ENCODE measurements at places on chromosomes 4 and X. TPM values are rescaled to one million over a fixed set of nuclear protein-coding genes. Genes with fewer than 3 reads are reported as not detected.

GRCh38 chr4:76993787-76994641 is 44.5 kb downstream of the SEPTIN11 start:
- no peak for DNase-seq

- DNase-seq, result peak; percentile 96
Measured at GRCh38 chr4:15702941-15703403, at the start of gene BST1. BST1 (plus strand) TSS chr4:15703065; CDS start chr4:15703145, 80 bp downstream.

DNA sequence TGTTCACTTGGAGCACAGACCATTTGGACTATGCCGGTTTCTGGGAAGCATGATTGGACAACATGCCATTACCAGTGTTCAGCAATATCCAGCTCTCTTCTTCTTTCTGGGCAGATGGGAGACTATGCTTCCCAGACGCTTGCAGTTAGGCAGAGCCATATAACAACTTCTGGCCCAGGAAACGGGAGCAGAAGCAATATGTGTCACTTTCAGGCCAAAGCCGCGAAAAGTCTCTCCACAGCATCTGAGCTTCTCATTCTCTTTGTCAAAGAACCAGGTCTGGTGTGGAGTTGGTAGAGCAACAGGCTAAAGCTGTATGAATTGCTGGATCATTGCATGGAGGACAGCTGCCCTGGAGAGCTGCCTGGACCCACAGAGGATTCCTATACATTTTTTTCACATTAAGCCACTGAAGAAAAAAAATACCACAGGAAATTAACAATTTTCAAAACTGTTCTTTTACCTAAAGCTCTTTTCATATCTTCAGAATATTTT is 131.4 kb upstream of the FRG1 start:
- DNase-seq, result no peak

- no peak for DNase-seq
Measured at GRCh38 chr4:169225058-169225751, 45.6 kb downstream of the SH3RF1 start.

DNA sequence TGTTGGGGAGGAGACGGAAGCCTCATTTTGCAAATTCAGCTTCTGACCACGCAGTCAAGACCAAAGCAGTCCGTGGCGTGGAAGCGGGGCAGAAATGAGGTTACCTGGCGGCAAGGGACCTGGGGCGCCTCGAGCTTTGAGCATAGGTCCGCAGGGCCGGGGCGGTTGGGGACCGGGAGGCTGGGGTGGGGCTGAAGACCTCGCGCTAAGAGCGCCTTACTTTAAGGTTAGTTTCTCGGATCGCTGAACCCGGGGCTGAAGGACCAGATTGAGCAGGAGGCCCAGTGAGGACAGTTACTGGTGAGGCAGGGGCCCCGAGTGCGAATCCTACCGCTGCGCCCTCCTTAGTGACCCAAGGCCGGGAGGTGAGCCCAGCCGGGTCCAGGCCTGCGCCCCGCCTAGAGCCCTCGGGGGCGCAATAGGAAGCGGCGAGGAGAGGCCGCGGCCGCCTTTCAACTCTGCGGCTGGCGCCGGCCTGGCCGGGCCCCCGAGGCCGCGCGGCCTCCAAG is 7.5 kb downstream of the MSX1 start:
- no peak for DNase-seq

- DNase-seq, result peak; percentile 73
Measured at GRCh38 chr4:142845293-142846107, 601 bp downstream of the INPP4B start.

DNA sequence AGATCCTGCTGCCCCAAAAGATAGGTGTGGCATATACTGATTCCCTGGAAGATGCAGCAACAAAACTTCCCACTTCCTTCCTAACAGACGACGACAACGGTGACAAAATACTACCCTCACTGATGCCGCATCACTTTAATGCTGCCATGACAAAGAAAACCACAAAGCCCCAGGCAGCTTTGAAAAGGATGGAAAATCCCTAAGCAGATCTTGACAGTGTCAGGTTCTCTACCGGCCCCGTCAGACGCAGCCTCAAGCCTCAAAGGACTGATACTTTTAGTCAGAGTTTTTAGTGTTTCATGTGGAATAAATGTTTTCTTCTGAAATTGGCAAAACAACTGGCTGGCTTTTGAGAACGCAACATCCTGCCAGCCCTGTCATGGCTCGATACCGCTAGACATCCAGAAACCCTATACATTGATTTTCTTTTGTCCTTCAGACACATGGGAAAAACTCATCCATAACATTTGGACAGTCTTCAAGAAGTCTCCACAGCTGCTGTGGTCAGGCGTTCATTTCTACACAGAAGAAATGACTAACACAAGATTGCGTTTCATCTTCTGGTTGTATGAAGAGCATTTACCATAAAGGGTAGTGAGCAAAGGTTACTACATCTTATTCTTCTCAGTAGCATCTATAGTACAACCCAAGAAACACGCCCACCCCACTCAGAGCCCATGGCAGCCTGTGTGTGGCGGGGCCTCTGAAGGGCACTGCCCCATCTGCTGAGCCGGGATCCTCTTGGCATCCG is 60.1 kb downstream of the GATB start:
- no peak for DNase-seq

DNA sequence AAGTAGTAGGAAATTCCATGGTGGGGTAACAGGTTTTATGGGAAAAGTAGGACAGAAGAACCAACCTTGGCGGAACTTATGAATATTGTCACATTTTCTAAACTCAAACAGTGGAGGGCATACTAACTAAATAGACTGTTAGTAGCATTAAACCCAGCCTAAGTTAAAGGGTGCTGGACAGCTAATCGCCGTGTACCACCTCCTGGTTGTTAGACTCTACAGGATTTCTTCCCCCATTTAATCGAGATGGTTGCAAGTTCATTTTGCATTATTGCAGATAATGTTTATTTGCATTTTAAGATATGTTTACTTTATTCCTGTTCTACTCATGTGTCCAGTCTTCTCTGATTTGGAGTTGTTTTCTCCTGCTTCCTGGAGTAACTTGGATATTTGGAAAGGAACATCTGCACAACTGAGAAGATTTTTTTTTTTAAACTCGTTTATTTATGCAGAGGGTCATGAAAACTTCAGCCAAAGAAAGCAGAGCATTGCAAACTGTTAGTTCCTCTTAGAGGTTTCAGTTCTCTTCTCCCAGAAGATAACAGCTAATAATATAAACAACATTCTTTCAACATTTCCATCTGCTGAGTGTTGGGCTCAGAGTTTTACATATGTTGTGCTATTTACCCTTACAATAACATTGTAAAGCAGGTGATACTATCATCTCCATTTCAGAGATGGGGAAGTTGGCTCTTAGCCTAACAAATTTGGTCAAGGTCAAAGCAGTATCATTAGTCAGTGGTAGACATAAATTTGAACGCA is 51.5 kb upstream of the TBC1D9 start:
- no peak for DNase-seq

DNA sequence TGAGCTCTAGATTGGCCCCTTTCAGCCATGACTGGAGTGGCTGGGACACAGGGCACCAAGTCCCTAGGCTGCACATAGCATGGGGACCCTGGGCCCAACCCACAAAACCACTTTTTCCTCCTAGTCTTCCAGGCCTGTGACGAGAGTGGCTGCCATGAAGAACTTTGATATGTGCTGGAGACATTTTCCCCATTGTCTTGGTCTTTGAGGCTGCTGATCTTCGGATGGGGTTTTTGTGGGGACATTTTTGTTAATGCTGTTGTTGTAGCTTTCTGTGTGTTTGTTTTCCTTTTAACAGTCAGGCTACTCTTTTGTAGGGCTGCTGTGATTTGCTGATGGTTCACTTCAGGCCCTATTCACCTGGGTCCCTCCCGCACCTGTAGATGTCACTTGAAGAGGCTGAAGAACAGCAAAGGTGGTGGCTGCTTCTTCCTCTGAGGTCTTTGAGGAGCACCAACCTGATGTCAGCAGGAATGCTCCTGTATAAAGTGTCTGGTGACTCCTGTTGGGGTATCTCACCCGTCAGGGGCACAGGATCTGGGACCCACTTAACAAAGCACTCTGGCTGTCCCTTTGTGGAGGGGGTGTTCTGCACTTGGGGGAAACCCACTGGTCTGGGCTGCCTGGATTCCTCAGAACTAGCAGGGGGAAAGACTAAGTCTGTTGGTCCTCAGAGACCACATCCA is 49.6 kb upstream of the GRID2 start:
- DNase-seq, result no peak

DNA sequence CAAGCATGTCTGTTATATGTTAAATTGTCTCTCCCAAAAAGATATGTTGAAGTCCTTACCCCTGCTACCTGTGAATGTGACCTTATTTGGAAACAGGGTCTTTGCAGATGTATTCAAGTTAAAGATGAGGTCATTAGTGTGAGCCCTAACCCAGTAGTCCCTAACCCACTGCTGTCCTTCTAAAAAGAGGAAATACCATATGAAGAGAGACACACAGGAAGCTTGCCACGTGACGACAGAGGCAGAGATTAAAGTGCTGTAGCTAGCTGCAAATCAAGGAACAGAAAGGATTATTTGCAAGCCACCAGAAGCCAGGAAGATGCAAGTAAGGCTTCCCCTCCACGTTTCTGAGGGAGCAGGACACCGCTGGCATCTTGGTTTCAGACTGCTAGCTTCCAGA is 150.1 kb downstream of the HNRNPD start:
- peak; percentile 78 for DNase-seq

The DSPP gene
- not detected for total RNA-seq

The CLDN34 gene
- total RNA-seq, result not detected

The CXCL13 gene
- 113 TPM for total RNA-seq

The MMRN1 gene
- total RNA-seq, result 2.4 TPM

The TIGD4 gene
- total RNA-seq, result 0.68 TPM

The UGT2B15 gene
- not detected for total RNA-seq

The TEX13D gene
- not detected for total RNA-seq

The POU4F2 gene
- total RNA-seq, result not detected

The DDIT4L gene
- 1.6 TPM for total RNA-seq

Data from spleen (tissue), 13 donors.